ENCODE measurements at places on chromosomes 12 and 14.
A peak's percentile ranks its signal among the peaks of the same experiment; 100 is the strongest.

- no peak for DNase-seq
Measured at GRCh38 chr14:72111911-72112310, 179.7 kb downstream of the RGS6 start.

DNA sequence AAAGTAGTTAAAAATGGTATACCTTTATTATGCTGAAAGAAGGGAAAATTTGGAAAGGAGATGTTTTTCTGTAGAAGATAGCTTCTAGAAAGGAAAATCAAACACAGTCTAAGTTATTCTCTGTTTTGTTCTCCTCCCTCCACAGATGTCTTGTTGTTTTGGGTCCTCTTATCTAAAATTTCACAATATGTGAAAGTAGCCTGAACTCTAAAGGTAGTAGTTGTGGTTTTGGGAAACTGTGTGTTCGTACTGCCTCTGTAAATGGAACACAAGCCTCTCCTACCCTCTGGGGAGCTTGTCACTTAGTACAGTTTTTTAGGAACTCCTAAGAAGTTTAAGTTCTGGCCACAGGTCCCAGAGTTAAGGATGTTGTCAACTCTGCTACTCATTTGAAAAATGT lies 112.6 kb downstream of the CRADD start:
- no peak for DNase-seq

GRCh38 chr14:84197704-84198103 lies 1332.2 kb upstream of the FLRT2 start:
- no peak for DNase-seq

DNA sequence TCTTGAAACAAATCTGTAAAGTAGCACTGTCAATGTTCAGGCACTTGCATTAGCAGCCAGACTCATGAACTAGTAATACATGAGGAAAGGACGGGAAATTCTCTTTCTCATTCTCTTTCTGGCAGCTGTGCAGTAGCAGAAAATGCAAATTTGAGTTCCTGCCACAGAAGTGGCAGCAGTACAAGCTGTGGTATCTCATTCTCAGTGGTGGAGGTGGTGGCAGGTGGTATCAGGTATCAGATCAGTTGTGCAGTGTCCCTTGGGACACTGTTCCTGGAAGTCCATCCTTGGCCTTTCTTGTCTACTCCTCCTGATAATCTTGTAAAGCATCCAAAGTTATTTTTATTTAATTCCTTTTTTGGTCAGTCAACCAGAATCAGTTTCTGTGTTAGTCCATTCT lies 103.0 kb downstream of the C12orf42 start:
- DNase-seq = no peak

DNA sequence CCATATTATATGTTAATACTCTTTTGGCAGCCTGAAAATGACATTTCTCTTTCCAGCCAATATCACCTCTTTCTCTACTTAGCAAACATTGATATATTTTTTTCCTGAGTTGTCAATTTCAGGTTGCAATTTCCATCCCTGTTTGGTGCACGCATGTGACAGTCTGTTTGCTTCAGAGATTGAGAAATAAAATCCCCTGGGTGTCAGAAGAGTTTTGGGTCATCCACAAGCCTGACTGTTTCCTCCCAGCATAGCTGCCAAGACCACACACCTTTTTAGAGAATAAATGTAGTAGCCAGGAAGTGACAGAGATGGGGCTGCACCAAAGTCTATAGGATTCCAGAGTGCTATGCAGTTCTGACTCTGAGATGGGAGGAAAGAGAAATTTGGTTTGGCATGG lies 144.9 kb upstream of the NOS1 start:
- no peak for DNase-seq

DNA sequence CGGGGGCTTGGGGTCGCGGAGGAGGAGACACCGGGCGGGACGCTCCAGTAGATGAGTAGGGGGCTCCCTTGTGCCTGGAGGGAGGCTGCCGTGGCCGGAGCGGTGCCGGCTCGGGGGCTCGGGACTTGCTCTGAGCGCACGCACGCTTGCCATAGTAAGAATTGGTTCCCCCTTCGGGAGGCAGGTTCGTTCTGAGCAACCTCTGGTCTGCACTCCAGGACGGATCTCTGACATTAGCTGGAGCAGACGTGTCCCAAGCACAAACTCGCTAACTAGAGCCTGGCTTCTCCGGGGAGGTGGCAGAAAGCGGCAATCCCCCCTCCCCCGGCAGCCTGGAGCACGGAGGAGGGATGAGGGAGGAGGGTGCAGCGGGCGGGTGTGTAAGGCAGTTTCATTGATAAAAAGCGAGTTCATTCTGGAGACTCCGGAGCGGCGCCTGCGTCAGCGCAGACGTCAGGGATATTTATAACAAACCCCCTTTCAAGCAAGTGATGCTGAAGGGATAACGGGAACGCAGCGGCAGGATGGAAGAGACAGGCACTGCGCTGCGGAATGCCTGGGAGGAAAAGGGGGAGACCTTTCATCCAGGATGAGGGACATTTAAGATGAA lies 630 bp downstream of the FOS start:
- DNase-seq = no peak

GRCh38 chr12:109387425-109388166 lies 39.9 kb downstream of the MYO1H start:
- DNase-seq = peak; percentile 45

DNA sequence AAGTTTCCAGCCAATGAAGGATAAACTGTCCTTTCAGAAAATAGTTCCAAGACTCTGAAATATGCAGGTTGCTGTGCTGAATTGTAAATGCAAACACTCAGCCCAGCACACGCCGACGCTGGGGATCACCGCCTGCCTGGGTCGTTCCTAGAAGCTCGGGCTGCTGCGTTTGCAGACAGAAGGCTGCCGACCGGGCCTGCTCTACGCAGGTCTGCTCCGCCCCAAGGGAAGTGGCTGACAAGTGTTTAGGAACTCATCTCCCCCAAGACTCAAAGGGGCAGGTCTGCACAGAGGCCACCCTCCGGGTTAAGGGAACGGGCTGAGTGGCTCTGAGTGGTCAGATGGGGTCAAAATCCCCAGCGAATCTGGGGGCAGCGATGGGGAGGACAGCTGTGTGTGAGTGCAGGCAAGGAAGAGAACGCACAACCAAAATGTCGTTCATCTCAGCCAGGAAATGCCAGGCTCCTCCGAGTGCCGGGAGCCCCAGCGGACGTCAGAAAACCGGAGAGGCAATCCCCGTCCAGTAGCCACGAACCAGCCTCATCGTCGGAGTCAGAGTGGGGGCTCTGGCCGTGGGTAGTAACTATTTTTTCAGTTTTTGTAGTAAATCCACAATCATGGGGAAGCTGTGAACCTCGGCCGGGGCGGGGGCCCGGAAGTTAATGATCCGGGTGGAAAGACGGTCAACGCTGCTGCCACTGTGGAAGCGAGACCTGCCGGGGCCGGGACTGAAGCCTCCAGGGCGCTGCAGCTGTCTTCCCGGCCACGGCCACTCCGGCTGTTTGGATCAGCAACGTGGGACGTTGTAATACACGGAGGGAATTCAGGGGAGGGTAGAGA lies 6.0 kb downstream of the GALNT9 start:
- no peak for DNase-seq

- DNase-seq = peak; percentile 97
Measured at GRCh38 chr14:22427771-22428231, 161.2 kb downstream of the DAD1 start.

GRCh38 chr12:67299526-67299925 lies 30.4 kb downstream of the CAND1 start:
- no peak for DNase-seq

DNA sequence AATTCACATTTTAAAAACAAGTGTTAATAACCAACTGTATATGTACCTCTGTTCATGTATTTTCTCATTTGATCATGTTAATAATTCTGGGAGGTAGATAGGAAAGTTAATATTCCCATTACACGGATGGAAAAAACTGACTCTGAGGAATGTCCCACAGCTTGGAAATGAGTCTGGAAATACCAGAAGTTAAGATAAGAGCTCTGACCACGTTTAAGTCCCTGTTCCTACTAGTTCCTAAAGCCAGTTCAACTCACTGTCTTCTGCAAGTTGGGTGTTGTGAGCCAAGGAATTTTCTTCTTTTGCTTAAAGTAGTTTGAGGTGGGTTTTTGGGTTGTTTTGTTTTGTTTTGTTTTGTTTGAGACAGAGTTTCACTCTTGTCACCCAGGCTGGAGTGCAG lies 104.5 kb downstream of the TMEM30B start:
- no peak for DNase-seq

DNA sequence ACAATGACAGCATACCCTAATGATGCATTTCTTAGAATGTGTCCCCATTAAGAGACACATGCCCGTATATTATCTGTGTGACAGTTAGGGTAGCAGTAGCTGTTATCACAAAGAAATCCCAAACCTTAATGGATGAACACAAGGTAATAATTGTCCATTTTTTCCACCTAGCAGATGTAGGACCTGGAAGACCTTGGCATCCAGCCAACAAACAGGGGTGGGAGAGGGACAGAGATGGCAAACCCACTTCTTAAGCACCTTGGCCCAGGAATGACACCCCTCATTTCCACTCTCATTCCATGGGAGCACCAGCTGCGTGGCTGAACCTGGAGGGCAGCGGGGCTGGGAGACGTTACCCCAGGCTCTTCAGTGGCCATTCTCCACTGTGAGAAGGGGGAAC lies 679.0 kb downstream of the AACS start:
- no peak for DNase-seq

Data from GF-D8 (cell line).